ENCODE measurements at places on chromosomes 3 and 15.

- DNase-seq = no peak
Observed at GRCh38 chr3:147132168-147132567, 274.2 kb downstream of the ZIC4 start.

DNA sequence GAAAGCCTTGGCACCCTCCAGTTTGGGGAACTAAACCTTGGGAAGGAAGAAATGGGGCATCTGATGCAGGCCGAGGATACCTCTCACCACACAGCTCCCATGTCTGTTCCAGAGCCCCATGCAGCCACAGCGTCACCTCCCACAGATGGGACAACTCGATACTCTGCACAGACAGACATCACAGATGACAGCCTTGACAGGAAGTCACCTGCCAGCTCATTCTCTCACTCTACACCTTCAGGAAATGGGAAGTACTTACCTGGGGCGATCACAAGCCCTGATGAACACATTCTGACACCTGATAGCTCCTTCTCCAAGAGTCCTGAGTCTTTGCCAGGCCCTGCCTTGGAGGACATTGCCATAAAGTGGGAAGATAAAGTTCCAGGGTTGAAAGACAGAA is 7.7 kb downstream of the MAP1A start:
- no peak for DNase-seq

- no peak for DNase-seq
Observed at GRCh38 chr3:49238274-49239127, 38.5 kb downstream of the C3orf62 start.

- DNase-seq = peak; percentile 31
Observed at GRCh38 chr15:76973362-76973743, 21.6 kb upstream of the PSTPIP1 start.

GRCh38 chr3:114221165-114221880 is 16.1 kb downstream of the ZNF80 start:
- DNase-seq = no peak

DNA sequence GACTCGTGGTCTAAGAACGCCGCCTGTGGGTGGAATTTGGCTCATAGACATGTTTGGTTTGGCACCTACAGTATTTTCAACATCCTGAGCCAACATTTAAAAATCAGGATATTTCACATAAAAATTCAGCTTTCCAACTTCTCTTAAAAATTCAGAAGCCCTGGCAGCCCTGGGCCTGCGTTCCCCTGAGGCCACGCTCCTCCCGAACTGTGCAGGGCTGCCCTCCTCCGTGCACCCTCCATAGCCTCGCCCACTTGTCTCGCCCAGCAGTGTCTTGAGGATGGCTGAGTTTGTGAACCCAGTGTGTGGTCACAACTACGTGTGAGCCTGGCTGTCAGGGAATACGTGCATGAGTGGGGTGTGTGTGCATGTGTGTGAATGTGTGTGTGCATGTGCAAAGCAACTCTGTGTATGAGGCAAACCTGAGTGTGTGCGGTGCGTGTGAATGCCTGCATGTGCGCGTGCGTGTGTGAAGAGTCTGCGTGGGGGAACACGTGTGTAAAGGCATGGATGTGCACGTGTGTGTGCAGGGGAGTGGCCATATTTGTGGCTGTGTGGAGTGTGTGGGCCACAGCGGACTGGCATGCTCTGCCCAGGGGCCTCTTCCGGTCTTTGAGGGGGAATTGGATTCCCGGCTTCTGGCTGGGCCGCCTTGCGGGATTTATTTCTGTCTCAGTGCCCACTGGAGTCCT is 30.9 kb downstream of the PTH1R start:
- peak; percentile 54 for DNase-seq

DNA sequence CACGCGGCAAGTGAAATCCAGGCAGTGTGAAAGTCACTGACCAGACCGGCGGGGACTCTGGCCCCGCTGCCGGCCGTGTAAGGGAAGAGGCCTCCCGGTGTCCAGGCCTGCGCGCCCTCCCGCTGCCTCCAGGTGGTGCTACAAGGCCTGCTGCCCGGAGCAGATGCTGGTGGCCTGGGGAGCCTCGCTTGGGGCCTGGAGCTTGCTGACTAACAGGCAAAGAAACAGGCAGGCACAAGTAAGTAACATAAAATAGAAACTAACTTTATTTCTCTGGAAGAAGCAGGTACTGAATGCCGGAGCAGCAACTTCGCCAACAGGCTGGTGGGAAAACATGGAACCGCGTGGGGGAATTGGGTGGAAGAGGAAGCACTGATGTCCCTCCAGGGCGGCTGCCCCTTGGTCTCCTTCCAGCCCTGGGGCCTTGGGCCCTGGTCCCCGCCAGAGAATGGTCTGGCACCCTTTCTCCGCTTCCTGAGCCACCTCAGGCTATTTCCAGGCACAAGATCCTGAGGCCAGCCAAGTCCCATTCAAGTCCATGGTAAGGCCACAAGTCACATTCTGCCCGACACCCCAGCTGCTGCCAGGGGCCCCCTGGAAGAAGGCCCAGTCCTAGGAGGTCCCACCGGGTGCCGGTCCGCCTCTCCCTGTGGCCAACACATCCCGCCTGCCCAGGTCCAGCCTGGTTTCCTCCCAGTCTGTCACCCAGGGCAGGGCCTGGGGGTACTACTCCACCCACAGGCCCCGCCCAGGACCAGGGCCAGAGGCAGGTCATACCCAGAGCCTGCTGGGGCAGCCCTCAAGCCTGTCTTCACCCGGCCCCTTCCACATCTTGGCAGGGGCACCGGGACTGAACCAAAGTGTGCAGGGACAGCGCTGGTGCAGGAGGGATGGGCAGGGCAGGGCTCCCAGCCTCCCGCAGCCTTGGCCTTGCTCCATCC is 45.0 kb downstream of the TNK2 start:
- DNase-seq = peak; percentile 70

GRCh38 chr3:169144731-169145130 is 518.8 kb downstream of the MECOM start:
- DNase-seq = no peak

DNA sequence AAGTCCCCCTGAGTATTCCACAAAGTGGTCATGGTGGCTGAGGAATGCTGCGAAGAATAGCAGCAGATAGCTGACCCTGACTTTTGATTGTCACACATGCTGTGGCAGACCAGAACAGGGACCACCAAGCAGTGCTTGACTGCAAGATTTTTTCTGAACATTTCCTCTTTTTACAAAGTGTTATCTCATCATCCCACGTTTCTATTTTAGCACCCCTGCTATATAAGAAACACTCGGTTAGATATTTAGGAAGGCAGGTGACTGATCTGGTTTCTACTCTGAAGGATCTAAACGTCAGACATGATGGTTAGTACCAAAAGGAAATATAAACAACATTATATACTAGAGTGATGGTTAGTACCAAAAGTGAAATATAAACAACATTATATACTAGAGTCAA is 9.1 kb downstream of the SLC25A26 start:
- no peak for DNase-seq

- no peak for DNase-seq
Observed at GRCh38 chr3:50393061-50393460, 33.7 kb upstream of the TMEM115 start.

DNA sequence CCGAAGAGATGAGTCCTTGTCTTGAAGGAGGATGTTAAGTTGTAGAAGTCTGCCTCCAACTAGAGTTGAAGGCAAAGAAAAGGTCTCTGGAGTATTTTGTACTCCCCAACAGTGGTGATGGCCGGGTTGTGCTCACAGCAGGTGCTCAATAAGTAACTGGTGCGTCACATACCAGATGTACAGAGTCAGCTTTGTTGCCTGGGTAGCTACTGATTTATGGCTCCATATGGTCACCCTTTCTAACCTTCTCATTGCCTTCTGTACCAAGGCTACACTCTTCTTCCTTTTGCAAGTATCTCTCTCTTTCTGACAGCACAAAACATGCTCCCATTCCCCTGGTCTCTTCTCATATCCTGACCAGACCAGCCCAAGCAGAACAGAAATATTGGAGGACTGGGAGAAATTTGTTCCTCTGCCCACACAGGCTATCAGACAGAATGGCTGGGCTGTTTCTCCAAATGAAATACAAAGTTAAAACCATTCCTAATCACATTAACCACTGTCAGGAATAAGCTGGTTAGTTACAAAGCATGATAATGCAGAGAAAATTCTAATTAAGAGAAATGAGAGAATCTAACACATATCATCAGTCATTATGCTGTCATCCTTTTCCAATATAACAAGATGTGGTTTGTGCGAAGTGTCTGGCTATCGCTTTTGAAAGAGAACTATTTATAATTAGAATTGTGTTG is 150.1 kb upstream of the LRRN1 start:
- no peak for DNase-seq

- no peak for DNase-seq
Observed at GRCh38 chr3:160105907-160106584, 117.4 kb downstream of the IL12A start.

GRCh38 chr3:181695661-181696491 is 15.8 kb upstream of the SOX2 start:
- no peak for DNase-seq

DNA sequence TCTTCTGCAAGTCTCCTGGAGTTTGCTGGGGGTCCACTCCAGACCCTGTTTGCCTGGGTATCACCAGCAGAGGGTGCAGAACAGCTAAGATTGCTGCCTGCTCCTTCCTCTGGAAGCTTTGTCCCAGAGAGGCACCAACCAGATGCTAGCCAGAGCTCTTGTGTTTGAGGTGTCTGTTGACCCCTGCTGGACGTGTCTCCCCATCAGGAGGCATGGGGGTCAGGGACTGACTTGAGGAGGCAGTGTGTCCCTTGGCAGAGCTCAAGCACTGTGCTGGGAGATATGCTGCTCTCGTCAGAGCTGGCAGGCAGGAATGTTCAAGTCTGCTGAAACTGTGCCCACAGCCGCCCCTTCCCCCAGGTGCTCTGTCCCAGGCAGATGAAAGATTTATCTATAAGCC is 86.5 kb downstream of the TPRG1 start:
- DNase-seq = no peak

DNA sequence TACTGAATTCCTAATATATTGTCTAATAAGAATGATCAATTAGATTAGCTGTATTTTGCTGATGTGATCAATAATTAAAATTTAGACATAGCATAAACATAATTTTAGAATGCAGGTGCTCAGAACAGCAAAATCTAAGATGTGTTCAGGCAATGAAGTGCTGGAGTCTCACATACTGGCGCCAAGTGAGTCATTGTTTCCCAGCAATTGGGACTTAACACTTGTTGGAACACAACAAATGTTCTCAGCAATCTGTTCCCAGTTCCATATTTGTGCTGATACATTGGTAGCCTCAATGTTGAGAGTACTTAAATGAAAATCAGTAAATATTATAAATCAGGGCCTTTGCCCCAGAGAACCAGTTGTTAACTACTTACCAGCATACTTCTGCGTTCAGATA is 619.0 kb downstream of the ROBO1 start:
- DNase-seq = peak; percentile 4

DNA sequence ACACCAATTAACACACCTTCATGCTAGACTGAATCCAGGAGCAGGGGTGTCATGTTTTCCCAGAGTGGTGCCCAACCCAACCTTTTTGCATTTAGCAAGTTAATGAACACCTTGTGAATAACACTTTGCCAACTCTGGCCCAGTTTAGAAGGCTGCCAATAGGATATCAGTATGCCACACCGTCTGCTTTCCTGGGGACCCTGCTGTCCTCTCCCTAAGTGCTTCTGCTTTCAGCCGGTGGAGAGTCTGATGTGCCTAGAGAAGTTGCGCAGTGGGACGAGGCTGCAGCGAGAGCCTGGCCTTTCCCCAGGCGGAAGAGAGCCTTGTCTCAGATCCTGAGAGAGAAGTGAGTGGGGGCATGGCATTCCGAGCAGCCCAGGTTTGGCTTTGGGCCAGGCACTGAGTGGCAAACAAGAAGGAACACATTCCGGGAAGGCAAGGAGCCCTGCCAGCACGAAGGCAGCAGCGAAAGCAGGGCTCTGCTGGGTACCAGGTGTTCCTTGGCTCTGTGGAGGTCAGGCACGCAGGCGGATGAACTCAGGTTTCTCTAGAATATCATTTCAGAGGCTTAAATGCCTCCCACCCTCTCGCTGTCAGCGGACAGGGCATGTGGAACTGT is 36.9 kb downstream of the SENP8 start:
- peak; percentile 33 for DNase-seq

GRCh38 chr3:168615493-168616020 is 519.8 kb upstream of the GOLIM4 start:
- DNase-seq = no peak

DNA sequence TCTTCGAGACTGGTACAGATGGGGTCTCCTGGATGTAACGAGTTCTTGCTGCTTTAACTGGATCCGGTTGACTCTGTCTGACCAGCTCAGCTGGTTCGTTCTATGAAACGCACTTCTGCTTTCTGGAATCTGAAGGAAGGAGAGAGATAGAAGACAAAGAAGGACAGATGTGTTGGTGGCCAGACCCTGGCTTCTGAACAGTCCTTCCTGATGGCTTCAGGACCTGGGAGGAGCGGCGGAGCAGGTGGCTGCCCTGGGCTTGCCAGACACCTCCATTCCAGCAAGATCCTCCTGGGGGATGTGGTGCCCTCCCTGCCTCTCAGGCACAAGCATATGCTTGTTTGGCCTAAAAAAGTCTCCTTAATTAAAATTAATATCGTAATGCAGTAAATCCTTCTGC is 99.9 kb downstream of the APBA2 start:
- no peak for DNase-seq

DNA sequence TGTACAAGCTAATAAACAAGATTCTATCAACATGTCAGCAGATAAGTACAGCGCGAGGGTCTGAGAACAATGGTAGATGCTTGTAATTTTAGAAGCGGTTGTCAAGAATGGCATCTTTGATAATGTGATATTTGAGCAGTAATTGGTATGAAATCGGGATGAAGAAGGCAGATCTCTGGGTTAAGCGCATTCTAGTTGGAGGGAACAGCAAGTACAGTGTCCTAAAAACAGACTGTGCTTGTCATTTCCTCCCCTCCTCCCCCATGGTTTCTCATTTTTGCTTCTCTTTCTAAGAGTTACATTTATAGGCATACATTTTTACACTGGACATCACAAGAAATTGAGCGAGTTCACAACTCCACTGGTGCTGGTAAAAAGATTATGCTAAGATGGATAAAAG is 23.3 kb downstream of the TGFBR2 start:
- DNase-seq = no peak

DNA sequence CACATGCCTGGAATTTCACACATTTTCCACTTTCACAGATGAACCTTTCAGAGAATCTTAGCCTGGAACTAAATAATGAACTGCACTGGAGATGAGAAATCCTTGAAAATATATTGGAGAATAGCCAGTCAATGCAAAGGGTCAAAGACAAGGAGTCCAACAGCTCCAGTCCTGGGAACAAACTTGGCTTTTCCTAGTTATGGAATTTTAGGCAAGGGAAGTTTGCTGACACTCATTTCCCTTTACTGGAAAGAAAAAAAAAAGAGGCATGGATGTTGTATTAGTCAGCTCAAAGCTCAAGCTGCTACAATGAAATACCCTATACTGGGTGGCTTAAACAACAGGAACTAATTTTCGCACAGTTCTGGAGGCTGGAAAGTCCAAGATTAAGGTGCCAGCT is 690.8 kb upstream of the ARPP21 start:
- DNase-seq = peak; percentile 33

DNA sequence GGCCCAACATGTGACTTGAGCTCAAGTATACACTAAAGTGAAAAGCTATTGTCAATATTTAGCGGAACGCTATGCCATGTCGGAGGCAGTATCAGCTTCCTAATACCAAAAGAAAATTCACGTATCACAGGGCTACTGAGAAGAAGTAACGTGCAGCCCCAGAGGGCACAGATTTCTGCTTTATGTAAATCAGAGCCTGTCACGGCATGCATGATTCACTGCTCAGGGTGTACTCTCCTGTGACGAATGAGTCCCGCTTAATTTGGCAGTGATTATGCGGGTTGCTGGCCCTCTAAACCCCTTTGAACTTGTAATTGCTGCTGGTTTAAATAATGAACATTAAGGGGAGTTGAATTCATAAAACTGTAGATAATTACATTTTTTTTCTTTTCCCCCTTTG is 85.3 kb downstream of the MEIS2 start:
- peak; percentile 65 for DNase-seq

GRCh38 chr3:111598552-111598951 is 3.4 kb upstream of the ZBED2 start:
- DNase-seq = no peak

Measured in fibroblast of skin of right quadriceps (primary cell).